ENCODE measurements at places on chromosomes 6 and 20.

- DNase-seq: no peak
Measured at GRCh38 chr6:12065321-12066140, 53.4 kb downstream of the HIVEP1 start.

GRCh38 chr6:167764713-167765479 lies 61.8 kb upstream of the AFDN start:
- DNase-seq: no peak

DNA sequence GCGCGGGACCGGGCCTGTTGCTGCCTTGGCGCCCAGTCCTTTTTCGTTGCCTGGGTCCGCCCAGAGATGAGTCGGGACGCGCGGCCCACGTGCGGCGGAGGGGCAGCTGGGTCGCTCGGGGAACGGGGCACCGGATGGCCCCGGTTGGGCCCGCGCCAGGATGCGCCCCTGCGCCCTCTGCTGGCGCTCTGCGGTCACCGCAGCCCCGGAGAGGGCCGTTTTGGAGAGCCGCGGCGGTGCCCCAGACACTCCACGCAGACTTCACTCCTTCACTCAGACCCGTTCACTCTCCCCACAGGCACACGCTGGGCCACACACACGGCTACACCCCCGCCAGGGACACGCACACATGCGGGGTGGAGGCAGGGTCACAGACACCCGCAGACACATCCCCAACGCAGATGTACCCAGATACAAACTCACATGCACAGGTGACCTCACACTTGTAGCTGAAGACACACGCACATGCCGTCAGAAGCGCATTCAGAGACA lies 38.8 kb downstream of the SRC start:
- DNase-seq: peak; percentile 42

GRCh38 chr6:53536561-53536960 lies 8.3 kb downstream of the GCLC start:
- DNase-seq: no peak

DNA sequence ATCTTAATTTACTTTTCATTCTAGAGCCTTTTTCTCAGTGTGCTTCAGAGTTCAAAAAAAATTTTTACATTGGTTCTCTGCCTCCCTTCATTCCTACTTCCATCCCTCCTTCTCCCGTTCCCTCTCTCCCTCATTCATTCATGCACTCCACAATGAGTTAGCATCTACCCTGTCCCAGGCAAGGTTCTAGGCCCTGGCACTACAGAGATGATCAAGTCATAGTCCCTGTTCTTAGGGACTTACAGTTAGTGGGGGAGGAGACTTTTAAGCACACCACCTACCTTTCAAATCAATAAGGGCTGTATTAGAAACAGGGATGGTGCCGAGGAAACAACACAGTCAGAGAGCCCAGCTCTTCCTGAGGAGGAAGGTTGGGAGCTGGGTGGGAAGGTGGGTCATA lies 40.3 kb downstream of the MAP3K5 start:
- DNase-seq: no peak

- DNase-seq: no peak
Measured at GRCh38 chr20:61436667-61437279, 184.7 kb downstream of the CDH4 start.

GRCh38 chr6:39416728-39417127 lies 94.2 kb upstream of the KCNK16 start:
- no peak for DNase-seq

DNA sequence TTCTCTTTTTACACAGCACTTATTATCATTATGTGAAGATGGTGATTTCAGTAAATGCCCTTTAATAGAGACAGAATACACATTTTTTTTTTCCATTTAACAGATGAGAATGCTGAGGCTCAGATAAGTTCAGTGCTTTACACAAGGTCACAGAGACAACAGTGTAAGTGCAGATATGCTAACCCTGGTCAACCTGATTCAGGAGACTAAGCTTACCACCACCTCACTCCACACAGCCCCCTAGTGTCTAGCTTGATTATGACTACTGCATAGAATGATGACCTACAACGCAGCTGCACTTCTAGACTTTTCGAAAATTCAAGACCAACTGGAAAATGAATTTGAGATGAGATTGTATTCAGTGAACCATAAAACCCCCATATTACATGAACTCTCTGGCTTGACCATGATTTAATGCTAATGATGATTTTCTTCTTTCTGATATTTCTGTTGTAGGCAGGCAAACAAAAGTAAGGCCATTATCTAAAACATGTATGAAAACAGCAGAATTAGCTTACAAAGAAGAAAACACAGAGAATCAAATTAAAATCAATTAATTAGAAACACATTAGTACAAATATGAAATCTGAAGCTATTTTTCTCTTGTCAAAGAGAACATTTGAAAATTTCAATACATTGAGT lies 212.1 kb upstream of the PHACTR1 start:
- no peak for DNase-seq

DNA sequence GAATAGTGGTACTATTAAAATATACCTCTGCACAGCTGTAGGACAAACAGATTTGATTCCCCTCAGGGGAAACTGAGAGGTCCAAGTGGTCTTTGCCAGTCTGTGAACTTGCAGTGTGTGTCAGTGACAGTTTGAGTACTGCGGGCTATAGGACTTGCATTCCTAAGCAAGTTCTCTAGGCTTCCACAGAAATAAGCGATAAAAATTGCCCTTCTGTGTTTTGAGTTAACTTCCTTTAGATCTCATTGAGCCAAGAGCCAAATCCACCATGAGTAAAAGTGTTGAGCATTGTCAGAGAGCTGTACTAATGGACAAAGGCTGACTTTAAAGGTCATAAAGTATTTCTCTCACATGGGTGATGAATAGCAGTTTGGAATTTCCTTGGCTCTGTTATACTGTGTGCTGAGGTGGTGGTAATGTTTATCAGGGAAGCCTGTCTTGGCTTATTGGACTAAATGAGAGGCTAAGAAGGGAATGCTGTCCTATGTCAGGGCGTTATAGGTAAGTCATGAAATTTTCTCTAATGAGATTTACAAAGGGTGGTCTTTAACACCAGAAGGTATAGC lies 122.6 kb upstream of the MAP3K7 start:
- no peak for DNase-seq

All from SHP77 (cell line).